ENCODE measurements at places on chromosomes 16 and 17.

DNA sequence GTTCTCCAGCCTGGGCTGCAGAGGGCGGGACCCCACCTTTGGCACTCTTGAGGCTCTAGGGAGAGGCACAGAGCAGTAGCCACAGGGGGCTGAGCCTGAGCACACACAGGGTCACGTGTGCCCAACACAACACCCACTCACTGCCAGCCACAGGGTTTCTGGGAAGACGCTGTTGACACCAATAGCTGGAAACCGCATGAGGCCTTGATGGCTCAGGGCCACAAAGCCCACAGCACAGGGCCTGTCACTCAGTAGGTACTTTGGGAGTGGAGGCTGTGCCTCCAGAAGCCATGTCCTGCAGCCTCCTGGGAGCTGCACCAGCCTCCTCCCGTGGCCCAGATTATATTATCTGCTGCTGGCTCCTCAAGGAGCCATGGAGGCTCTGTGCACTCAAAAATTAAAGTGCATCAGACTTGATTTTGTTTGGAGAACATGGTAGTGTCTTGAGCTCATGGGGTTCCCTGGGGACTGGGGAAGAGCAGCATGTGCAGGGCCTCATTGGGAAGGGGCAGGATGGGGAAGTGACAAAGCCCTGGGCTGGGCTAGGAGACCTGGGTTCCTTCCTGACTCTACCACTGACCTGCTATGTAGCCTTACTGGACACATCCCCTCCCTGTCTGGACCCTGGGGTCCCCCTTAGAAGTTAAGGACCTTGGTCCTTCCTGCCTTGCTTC is 12.5 kb upstream of the SREBF1 start:
- DNase-seq = peak; percentile 91

- no peak for DNase-seq
These were observed 1.9 kb downstream of the NQO1 start for GRCh38 chr16:69724414-69724873.

- DNase-seq = no peak
These were observed 61.9 kb downstream of the OMG start for GRCh38 chr17:31235110-31235509.

- DNase-seq = no peak
These were observed at the start of gene DBNDD1 for GRCh38 chr16:90018652-90019542. Gene DBNDD1, minus strand, starts transcription at chr16:90019456. Its CDS starts 115 bp downstream, at chr16:90019341.

DNA sequence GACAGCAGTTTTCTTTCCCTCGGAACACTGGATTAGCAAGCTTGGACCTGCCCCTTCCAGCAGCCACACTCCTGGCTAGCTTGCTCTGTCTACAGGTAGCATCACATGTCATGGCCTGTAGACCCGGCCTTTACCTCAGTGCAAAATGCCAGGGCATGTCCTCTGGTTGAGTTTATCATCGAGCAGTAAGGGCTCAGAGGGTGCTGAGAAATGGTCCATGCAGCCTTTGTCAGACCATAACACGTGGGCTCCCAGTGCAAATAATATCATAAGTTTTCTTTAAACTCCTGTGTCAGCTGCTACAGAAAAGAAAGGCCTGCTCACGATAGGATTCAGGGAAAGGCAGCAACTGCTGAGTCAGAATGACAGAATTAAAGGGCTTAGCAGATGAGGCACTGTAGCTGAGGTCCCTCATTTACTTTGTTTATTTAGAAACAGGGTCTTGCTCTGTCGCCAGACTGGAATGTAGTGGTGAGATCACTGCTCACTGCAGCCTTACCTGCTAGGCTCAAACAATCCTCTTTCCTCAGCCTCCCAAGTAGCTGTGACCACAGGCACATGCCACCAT is 8.0 kb upstream of the GNA13 start:
- DNase-seq = no peak

- peak; percentile 89 for DNase-seq
These were observed 3.6 kb downstream of the CORO1A start for GRCh38 chr16:30186782-30187555.

GRCh38 chr16:84413244-84414004 is 45.1 kb downstream of the ATP2C2 start:
- no peak for DNase-seq

DNA sequence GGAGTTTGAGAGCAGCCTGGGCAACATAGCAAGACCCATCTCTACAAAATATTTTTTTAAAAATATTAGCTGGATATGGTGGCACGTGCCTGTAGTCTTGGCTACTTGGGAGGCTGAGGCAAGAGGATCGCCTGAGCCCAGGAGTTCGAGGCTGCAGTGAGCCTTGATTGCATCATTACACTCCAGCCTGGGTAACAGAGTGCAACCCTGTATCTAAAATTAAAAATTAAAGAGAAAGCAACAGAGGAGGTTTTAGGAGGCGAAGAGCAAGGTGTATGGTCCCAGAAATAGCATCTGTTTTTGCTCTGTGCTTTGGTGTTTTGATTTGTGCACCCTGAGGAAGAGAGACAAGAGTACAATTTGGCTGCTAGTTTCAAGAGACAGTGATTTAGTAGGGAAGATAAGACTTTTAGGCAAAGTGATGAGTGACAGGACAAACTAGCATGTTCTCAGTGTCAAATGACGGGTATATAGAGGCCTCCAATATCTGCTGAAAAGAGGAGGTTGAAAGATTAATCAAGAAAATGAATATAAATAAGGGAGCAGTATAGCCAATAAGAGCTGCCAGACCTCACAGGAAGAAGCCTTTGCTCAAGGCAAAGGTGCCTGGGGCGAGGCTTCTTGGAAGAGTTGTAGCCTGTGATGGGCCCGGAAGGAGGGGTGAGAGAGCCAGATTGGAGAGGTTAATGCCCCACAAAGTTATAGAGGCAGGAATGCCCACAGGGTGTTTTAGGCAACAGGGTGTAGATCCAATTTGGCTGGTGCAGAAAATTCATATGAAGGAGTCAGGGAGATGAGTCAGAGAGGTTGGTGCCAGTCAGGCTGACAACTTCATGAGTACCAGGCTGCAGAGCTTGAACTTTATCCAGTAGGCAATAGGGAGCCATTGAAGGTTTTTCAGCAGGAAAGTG is 11.4 kb downstream of the HLF start:
- no peak for DNase-seq

- no peak for DNase-seq
These were observed 4.9 kb upstream of the IL32 start for GRCh38 chr16:3060339-3061127.

GRCh38 chr17:43574348-43574747 is 28.2 kb upstream of the ETV4 start:
- no peak for DNase-seq

- DNase-seq = no peak
These were observed 2.1 kb upstream of the CAMKK1 start for GRCh38 chr17:3894911-3895343.

DNA sequence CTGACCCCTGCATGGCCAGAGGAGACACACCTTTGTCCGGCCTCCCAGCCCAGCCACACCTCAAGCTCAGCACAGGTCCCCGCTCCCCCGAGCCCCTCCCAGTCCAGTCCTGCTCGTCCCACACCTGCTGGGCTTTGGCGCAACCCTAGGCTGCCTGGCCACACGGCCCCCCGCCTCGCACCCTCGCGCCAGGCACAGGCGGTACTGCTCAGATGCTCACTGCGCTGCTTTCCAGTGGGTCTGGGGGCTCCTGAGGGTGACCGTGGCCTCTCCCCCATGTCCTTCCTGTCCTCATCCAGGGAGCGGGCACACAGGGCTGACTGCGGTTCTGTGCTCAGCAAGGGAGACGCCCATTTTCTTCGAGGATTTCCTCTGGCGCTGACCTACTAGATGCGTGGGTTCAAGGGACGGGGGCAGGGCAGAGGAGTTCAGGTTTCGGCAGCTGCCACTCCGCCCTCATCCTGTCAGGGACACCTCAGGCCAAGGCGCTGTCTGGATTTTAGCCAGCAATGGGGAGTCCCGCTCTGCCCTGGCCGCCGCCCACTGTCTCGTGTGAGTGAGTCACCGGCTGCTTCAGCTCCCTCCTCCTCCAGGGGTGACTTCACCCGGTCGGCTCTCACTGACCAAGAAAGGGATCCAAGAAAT is 118.0 kb upstream of the ZNF469 start:
- peak; percentile 34 for DNase-seq

GRCh38 chr17:35817196-35817595 is 7.9 kb downstream of the TAF15 start:
- DNase-seq = no peak

GRCh38 chr16:11992586-11993524 is 16.3 kb downstream of the SNX29 start:
- DNase-seq = no peak

- DNase-seq = no peak
These were observed 195.5 kb downstream of the RBFOX3 start for GRCh38 chr17:79415365-79415764.

DNA sequence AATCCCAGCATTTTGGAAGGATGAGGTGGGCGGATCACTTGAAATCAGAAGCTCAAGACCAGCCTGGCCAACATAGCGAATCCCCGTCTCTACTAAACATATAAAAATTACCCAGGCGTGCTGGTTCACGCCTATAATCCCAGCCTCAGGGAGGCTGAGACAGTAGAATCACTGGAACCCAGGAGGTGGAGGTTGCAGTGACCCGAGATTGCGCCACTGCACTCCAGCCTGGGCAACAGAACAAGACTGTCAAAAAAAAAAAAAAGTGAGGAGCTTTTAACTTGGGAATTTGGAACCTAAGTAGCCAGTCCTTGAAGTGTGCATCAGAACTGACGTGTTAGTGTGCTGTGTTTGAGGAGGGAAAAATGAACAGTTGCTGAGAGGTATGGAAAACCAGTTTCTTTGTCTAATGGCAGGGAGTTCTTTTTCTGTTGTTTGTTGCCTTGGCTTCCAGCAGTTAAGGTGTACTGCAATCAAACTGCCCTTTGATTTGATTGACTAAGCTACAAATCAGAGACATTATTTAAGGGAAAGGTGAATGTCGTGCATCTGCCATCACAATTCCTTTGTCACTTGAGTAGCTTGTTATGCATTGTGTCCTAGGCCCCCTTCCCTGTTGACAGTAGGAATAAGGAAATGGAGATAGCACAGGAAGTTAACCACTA is 8.6 kb upstream of the DUSP14 start:
- DNase-seq = no peak

GRCh38 chr16:67417333-67418061 is 1.2 kb upstream of the ZDHHC1 start:
- DNase-seq = no peak

DNA sequence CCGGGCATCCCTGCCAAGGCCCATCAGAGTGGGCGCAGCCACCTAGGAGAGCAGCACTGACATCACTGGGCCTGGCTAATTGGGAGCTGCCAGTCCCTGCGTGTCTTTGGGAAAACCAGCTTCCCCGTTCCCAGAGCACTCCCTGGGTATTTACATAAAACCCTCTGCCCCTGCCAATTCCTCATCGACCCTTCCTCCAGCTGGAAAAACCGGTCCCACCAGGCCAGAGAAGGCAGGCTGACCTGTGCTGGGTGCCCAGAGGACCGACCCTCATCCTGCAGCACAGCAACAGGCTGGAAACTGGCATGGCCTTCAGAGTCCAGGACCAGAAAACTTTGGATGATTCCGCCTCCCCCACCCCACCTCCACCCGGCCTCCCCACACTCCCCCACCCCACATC is 8.2 kb upstream of the FOXN1 start:
- DNase-seq = no peak

- no peak for DNase-seq
These were observed 46.6 kb upstream of the TANC2 start for GRCh38 chr17:62919388-62919787.

DNA sequence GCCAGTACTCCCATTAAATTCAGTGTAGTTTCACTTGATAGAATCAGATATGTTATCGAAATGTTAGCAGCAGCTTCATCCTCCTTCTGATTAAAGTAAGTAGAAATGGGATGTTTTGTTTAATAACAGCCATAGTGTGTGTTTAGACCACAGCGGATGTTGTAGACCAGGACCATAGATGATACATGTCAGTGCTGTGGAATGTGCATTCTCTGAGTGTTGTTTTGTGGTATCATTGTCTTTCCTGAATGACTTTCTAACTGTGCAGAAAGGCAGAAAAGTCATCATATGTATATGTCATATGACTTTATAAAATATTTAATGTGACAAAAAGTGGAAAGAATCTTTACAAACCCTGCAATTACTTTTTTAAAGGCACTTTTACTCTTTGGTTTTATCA is 55.6 kb downstream of the CYLD start:
- no peak for DNase-seq

GRCh38 chr17:74571621-74572270 is 4.4 kb upstream of the CD300H start:
- no peak for DNase-seq

DNA sequence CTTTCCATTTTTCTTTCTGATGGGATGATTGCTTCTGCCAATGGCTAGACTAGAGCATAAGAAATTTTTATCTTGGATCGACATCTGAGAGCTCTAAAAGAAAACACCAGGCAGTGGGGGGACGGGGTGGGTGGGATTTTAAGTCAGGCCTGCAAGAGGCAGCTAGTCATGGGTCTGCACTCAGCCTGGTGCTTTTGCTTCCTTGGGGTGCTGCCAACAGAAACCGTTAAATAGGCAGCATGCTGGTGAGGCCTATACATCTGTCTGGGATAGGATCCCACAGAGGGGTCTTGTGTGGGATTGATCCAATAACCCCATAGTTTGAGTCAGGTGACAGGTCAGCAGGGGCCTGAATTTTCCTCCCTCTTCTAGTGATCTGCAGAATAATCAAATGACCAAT is 26.9 kb downstream of the ZNRF1 start:
- no peak for DNase-seq

DNA sequence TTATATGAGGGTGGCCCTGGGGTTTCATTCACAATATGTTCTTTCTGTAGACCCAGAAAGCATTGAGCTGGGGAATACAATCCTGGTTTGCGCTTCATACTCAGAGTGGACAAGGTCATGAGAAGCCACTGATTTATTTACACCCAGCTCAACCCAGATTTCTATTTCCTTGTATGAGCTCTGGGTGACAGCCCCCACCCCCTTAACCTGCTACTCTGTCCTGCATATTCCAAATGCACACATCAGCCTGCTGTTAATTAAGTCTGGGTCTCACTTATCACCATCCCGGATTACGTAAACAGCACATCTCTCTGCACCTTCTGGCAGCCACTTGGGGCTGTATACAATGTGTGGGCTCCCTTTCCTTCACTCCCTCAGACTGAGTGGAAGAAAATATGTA is 102.4 kb downstream of the DNAH9 start:
- no peak for DNase-seq

DNA sequence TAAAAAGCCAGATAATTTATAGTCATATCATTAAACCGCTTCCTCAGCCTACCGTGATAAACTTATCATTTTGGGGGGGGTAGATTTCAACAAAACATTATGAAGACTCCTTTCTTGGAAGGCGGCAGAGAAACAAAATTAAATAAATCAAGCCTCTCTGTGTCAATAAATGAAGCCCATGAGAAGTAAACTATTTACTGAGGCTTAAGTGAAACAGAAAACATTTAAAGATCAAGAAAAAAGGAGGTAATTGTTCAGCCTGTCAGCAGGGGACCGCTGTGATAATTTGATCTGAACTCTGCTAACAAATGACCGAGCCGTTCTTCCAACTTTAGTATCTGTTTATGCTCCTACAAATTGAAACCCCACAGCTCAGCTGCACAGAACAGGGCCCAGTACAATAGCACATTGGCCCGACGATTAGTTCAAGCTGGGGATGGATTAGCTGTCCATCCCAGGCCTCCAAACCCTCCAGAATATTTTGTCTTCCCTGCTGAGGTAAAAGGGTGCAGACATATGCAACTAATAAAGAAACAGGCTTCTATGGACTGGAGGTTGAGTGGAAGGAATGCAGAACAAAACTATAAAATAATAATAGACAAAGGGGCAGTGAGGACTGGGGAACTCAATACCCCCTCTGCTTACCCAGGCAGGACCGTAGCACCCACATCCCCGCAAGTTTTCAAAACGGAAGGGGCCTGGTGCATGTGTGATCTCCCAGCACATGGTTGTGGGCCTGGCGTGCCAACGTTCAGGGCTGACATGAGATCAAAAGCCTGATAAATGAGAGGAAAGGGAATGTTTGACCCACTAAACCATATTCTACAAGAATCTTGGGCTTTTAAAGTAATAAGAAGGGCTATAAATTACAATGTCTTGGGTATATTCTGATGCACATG is 298.1 kb upstream of the IRX5 start:
- DNase-seq = no peak

Measured in CD4-positive, alpha-beta T cell treated with Interleukin-15 for 4 hours (primary cell).